Muscle of leg (tissue), 16 donors: ENCODE measurements at places on chromosomes 3 and 15.
A peak's percentile ranks its signal among the peaks of the same experiment; 100 is the strongest.

- peak; percentile 72 for DNase-seq
These were observed 107.1 kb downstream of the SRGAP3 start for GRCh38 chr3:9142362-9142761.

DNA sequence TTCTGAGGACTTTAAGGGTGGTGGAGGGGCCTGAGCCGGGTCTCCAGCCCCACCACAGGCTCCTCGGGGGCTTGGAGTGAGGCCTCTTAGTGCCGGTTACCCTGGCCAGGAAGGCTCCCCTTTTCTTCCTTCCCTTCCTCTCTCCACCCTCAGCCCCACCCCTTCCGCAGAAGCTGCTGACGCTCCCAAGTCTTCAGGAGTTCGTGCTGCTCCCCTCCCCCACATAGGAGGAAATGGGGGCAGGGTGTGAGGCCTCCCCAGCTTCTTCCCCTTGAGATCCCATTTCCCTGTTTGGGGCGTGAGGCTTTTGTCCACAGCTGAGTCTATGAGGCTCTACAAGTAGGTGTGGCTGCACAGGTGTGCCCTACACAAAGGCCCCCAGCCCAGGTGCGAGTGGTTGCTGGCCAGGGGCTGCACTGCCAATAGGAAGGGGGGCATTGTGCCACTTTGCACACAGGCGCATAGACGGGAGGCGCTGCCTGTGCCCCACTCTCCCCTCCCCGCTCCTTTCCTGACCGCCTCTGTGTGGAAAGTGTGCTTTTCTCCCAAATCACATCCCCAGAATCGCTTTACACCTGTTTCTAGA lies 915 bp upstream of the CALML4 start:
- DNase-seq = peak; percentile 84

GRCh38 chr3:180048103-180048502 lies 11.4 kb upstream of the PEX5L start:
- DNase-seq = peak; percentile 2

- peak; percentile 54 for DNase-seq
These were observed 16.9 kb upstream of the PSMD6 start for GRCh38 chr3:64039981-64040733.

DNA sequence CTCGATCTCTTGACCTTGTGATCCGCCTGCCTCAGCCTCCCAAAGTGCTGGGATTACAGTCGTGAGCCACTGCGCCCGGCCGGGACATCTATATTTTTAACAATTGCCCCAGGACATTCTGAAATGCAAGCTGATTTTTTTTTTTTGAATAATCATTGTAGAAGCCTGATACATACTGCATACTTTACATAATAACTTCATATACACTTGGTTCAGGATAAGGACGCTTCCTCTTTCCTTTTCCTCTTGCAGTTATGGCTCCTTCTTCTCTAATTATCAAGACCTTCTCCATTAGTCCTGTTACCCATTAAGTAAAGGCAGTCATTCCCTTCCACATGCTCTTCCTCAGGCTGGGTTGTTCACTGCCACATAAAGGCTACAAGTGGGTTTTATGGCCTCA lies 58.3 kb downstream of the SLCO3A1 start:
- DNase-seq = no peak

DNA sequence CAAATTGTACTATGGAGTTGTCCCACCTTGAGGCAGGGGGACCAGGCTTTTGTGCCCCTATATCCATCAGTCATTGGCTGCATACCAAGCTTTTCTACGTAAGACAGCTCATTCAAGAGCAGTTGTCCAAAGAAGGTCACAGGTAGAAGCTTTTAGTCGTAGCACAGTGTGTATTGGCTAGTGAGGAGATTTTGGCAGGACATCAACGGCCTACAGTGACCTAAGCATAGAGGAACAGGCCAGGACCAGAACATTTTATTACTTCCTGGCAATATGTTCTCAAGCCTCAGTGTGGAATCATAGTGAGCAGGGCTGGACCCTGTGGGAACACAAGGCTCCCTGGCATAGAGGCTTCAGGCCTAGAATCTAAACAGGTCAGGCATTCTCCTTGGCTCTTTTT lies 105.4 kb upstream of the ANKRD28 start:
- DNase-seq = peak; percentile 51

- peak; percentile 3 for DNase-seq
These were observed 325.0 kb upstream of the CFAP20DC start for GRCh38 chr3:59374818-59375211.

GRCh38 chr3:35638980-35639253 lies 408 bp upstream of the ARPP21 start:
- no peak for DNase-seq

DNA sequence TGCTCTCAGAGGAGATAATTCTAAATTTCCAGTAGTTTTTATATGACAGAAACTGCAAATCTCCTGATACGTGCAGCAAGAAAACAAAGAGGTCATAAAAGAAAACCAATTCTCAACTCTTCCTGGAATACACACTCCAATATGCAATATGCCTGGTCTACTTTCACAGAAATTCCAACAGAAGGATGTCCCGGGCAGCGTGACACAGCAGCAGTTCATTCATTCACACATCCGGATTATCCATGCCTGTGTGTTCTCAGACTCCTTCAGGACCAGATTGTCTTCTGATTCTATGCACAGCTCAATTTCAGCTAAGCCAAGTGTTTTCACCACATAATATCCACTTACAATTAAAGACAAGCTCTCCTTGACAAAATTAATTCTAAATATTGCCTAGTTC lies 64.3 kb downstream of the FBN1 start:
- DNase-seq = no peak
